ENCODE measurements at places on chromosomes 4 and X. TPM values are rescaled to one million over a fixed set of nuclear protein-coding genes. Genes with fewer than 3 reads are reported as not detected.

- H3K36me3 ChIP-seq: no peaks in the 10 kb centered on the region
- H3K4me1 ChIP-seq: no peaks in the 10 kb centered on the region
- no peak overlapping the region for H3K4me3 ChIP-seq
Observed at GRCh38 chrX:9090766-9091165, 56.8 kb upstream of the FAM9B start.

The GJB1 gene
- not detected for total RNA-seq

DNA sequence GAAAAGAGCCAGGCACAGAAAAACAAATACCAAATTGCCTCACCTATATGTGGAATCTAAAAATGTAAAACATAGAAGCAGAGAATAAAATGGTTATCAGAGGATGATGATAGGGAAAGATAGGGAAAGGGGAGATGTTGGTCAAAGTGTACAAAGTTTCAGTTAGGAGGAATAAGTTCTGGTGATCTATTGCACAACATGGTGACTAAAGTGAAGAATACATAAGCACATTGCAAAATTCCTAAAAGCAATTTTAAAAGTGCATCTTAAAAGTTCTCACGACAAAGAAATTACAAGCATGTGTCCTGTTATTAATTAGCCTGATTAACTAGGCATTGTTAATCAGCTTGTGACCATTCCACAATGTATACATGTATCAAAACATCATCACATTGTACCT lies 136.0 kb downstream of the GABRG1 start:
- no peaks in the 10 kb centered on the region for H3K4me1 ChIP-seq
- H3K27me3 ChIP-seq: no peaks in the 10 kb centered on the region
- H3K36me3 ChIP-seq: no peaks in the 10 kb centered on the region
- no peak for DNase-seq

DNA sequence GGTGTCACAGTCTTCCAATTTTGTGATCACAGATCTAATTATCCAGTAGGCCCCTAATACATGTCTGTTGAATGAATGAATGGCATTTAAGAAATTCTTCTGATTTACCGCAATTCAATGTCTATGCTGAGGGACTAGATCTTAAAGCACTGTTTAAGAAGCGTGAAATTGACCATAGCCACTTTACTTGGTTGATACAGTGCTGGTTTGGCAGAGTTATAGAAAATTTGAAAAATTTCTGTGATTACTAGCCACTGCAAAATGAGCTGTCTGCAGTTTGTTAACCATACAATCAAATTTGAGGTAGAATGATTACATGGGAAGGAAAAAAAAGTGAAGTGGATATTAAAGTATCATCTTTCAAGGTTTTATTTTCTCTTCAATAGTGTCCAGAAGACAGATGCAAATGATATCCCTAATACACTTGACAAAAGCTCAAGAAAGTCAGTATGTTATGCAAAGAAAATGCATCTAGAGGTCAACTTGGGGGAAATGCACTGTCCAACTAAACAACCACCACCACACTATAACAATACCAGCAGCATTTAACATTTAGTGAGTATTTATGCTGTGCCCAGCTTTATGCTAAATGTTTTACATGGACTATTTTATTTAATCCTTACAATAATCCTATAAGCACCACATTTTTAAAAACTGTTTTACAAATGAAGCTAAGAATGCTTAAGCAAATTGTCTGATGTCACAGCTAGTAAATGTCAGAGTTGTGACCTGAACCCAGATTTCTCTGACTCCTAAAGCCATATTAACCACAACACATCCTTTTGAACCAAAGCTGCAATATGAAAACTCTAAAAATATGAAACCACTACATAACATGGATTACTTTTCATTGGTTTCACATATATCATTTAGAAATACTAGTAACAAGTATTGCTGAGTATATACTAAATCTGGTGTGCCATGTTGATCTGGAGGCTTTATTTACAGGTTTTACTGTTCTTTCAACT lies 217.9 kb upstream of the MAB21L2 start:
- no peak overlapping the region for H3K4me3 ChIP-seq
- no peaks in the 10 kb centered on the region for H3K4me1 ChIP-seq
- DNase-seq: no peak
- no peak overlapping the region for H3K27ac ChIP-seq

GRCh38 chr4:135515295-135515694 lies 1313.7 kb upstream of the PABPC4L start:
- no peak for DNase-seq
- no peaks in the 10 kb centered on the region for H3K4me1 ChIP-seq
- H3K4me3 ChIP-seq: no peak overlapping the region
- H3K36me3 ChIP-seq: no peaks in the 10 kb centered on the region
- H3K27ac ChIP-seq: no peak overlapping the region
- H3K27me3 ChIP-seq: no peaks in the 10 kb centered on the region

GRCh38 chrX:32443841-32444240 lies 767.5 kb downstream of the DMD start:
- no peaks in the 10 kb centered on the region for H3K36me3 ChIP-seq
- no peaks in the 10 kb centered on the region for H3K27me3 ChIP-seq
- H3K4me3 ChIP-seq: no peak overlapping the region
- DNase-seq: no peak
- H3K27ac ChIP-seq: no peak overlapping the region
- H3K4me1 ChIP-seq: no peaks in the 10 kb centered on the region

DNA sequence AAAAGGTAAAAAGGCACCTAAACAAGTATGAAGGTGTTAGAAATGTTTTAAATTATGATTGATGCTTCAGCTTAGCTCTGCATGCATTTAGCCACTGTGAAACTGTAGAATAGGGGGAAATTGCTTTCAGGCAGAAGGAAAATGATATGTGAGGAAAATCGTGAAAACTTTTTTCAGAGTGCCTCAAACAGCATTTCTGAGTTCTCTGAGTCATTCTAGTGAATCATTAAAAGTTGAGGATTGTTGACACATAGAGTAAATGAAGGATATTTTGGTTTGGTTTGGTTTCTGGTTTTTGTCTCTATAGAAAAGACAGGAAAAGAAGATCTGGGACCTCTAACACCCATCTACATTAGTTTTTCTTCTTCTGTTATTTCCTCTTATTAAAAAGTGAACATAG lies 332.5 kb upstream of the TRAM1L1 start:
- no peaks in the 10 kb centered on the region for H3K36me3 ChIP-seq
- DNase-seq: no peak

DNA sequence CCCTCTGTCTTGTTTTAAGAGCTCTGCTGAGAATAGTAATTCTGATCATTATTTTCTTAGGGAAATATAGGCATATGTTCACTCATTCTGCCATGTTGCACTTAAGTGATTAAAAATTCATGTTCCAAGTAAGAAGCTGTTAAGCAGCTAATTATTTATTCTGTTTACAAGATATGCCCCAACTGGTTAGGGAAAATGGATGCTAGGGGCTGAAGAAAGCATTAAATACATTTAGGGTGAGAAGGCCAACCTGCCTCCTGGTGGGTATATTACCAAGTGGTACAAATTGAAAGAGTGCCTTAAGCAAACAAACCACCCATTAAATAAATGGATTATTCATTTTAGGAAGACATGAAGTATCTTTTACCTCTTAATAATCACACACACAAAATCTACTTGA lies 392.6 kb upstream of the EPHA5 start:
- H3K4me3 ChIP-seq: no peak overlapping the region
- no peaks in the 10 kb centered on the region for H3K27me3 ChIP-seq
- no peaks in the 10 kb centered on the region for H3K36me3 ChIP-seq
- no peak for DNase-seq
- H3K27ac ChIP-seq: no peak overlapping the region

DNA sequence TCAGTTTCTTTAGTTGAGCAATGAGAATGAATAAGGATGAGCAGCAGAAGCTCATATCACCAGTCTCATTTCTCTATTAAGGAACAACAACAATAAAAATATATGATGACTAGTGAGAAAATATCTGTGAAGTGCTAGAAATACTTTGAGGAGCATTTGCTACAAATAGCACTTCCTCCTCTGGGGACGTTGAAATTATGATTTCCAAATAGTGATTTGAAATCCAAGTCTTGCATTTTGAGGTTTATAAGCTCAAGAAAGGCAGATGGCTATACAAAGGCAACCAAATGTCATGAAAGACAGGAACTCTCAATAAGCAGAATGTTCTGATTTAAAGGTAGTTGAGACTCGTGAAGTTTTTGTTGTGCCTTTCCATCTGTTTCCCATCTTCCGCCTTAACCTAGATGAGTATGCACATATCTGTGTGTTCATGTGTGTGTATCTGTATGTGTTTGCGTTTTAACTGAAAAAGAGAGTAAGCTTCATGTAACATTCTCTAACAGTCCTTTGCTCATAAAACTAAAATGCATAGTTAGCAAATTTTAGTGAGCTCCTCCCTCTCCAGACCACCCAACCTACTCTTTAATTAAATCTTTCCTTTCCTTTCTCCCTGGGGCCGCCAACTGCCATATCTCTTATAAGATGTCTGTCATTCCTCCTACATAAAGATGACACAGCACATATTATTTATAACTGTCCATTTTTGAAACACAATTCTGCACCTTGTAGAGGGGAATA lies 222.6 kb upstream of the RASGEF1B start:
- no peak for DNase-seq
- H3K36me3 ChIP-seq: no peaks in the 10 kb centered on the region
- no peak overlapping the region for H3K27ac ChIP-seq
- H3K27me3 ChIP-seq: no peaks in the 10 kb centered on the region

The IL21 gene
- 0.20 TPM for total RNA-seq

The SAP30 gene
- total RNA-seq: 8.4 TPM

The SPACA5 gene
- total RNA-seq: not detected

- no peaks in the 10 kb centered on the region for H3K27me3 ChIP-seq
- DNase-seq: no peak
- peaks cover 12% of the 10 kb centered on the region for H3K4me1 ChIP-seq
- H3K4me3 ChIP-seq: no peak overlapping the region
Observed at GRCh38 chrX:45842207-45842925, 641.7 kb upstream of the DIPK2B start.

DNA sequence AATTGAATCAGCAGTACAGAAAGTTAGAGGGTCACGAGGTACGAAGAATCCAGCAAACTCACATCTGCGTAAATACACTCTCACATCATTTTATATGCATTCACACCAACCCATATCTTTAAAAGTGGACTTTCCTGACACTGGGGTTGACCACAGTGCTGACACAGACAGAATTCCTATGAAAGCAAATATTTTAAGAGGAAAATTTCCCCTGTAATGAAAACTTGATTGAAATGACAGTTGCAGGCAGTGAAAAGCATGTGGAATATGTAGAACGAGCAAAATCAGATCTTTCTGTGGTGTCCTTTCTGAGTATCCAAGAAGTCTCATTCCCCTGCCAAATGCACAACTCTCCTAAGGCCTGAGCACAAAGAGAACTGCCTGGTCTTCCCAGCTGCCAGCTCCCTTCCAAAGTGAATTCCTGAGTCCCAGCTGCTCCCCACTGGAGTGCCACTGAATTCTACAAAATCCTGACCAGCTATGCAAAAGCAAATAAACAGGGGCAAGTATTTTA lies 50.5 kb upstream of the FAM9C start:
- peaks cover 77% of the 10 kb centered on the region for H3K4me1 ChIP-seq
- H3K36me3 ChIP-seq: no peaks in the 10 kb centered on the region
- H3K27me3 ChIP-seq: no peaks in the 10 kb centered on the region
- DNase-seq: no peak
- H3K4me3 ChIP-seq: peak overlapping the region; percentile 66

GRCh38 chr4:3781193-3781886 lies 15.2 kb downstream of the ADRA2C start:
- H3K27ac ChIP-seq: no peak overlapping the region
- no peaks in the 10 kb centered on the region for H3K27me3 ChIP-seq
- no peak overlapping the region for H3K4me3 ChIP-seq
- H3K36me3 ChIP-seq: no peaks in the 10 kb centered on the region
- DNase-seq: no peak

GRCh38 chr4:153021276-153021675 lies 85.2 kb downstream of the FHDC1 start:
- DNase-seq: no peak
- no peaks in the 10 kb centered on the region for H3K36me3 ChIP-seq
- H3K4me3 ChIP-seq: no peak overlapping the region
- no peaks in the 10 kb centered on the region for H3K27me3 ChIP-seq
- H3K27ac ChIP-seq: no peak overlapping the region

GRCh38 chr4:163673848-163674697 lies 179.6 kb downstream of the TMA16 start:
- H3K4me1 ChIP-seq: no peaks in the 10 kb centered on the region
- no peak overlapping the region for H3K27ac ChIP-seq
- H3K27me3 ChIP-seq: no peaks in the 10 kb centered on the region
- H3K4me3 ChIP-seq: no peak overlapping the region
- H3K36me3 ChIP-seq: no peaks in the 10 kb centered on the region
- DNase-seq: no peak

The TLR10 gene
- 0.44 TPM for total RNA-seq

GRCh38 chr4:107655289-107655688 lies 64.7 kb downstream of the PAPSS1 start:
- H3K4me3 ChIP-seq: no peak overlapping the region
- no peak for DNase-seq
- H3K27me3 ChIP-seq: no peaks in the 10 kb centered on the region
- H3K27ac ChIP-seq: no peak overlapping the region
- H3K36me3 ChIP-seq: peaks cover 53% of the 10 kb centered on the region
- H3K4me1 ChIP-seq: no peaks in the 10 kb centered on the region

DNA sequence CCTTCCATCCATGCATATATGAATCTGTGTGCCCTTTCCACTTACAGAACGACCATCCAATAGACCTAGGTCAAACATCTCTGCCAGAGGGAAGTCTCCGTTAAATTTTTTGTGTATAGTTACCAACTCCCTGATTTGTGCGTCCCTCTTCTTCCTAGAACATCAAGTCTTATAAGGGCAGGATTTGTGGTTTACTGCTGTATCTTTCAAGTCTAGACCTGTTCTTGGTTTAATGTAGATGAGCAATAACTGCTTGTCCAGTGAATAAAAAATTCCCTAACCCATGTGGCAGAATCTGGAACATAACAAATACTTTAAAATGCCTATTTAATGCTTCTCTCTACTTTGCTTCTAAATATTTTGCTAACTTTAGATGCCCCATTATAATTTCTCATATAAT lies 988.8 kb downstream of the RAPGEF2 start:
- H3K27me3 ChIP-seq: no peaks in the 10 kb centered on the region
- no peaks in the 10 kb centered on the region for H3K4me1 ChIP-seq
- H3K4me3 ChIP-seq: no peak overlapping the region
- DNase-seq: no peak

GRCh38 chr4:168577624-168578023 lies 80.8 kb downstream of the PALLD start:
- no peaks in the 10 kb centered on the region for H3K36me3 ChIP-seq
- H3K4me3 ChIP-seq: no peak overlapping the region
- H3K27me3 ChIP-seq: no peaks in the 10 kb centered on the region
- H3K4me1 ChIP-seq: no peaks in the 10 kb centered on the region
- H3K27ac ChIP-seq: no peak overlapping the region

DNA sequence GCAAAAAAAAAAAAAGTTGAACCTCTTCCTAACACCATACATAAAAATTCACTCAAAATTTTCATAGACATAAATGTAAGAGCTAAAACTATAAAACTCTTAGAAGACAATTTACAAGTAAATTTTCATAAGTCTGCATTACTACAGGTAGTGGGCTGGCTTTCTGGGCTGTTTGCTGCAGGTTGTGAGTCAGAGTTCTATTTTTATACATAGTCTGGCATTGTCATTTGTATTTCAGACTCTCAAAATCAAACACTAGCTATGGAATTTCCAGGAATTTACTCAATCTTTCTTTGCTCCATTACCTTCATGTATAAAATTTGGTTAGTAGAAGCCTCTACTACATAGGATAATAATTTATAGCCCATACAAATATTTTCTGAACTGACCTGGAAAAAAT lies 227.2 kb downstream of the COX18 start:
- H3K27ac ChIP-seq: no peak overlapping the region
- DNase-seq: no peak
- no peak overlapping the region for H3K4me3 ChIP-seq

GRCh38 chr4:63459329-63459728 lies 949.9 kb downstream of the TECRL start:
- H3K27me3 ChIP-seq: no peaks in the 10 kb centered on the region
- no peak for DNase-seq
- H3K4me1 ChIP-seq: no peaks in the 10 kb centered on the region
- H3K36me3 ChIP-seq: no peaks in the 10 kb centered on the region
- H3K4me3 ChIP-seq: no peak overlapping the region
- H3K27ac ChIP-seq: no peak overlapping the region
